ENCODE measurements at places on chromosomes 6 and 20. TPM values are rescaled to one million over a fixed set of nuclear protein-coding genes. Genes with fewer than 3 reads are reported as not detected.

GRCh38 chr6:31336896-31337496, 20.0 kb downstream of the HLA-B start:
- H3K4me3 ChIP-seq, result no peak overlapping the region
- no peaks in the 10 kb centered on the region for H3K4me1 ChIP-seq
- DNase-seq, result no peak
- H3K27ac ChIP-seq, result no peak overlapping the region

DNA sequence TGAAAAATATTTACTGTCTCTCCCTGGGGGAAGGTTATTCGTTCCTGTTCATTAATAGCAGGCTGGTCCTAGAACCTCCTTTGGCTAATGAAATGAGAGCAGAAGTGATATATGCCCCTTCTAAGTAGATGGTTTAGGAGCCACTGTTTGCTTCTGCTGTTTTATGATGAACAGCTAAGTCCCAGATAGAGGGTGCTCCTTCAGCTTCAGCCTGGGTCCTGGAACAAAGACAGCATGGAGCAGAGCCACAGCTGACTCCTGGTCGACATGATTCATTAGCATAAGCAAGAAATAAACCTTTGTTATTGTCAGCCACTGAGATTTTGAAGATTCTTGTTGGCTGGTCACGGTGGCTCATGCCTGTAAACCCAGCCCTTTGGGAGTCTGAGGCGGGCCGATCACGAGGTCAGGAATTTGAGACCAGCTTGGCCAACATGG, 47.8 kb upstream of the ARMC2 start:
- H3K4me1 ChIP-seq, result peaks cover 21% of the 10 kb centered on the region
- no peak for DNase-seq
- no peak overlapping the region for H3K27ac ChIP-seq
- no peaks in the 10 kb centered on the region for H3K36me3 ChIP-seq
- H3K4me3 ChIP-seq, result no peak overlapping the region

DNA sequence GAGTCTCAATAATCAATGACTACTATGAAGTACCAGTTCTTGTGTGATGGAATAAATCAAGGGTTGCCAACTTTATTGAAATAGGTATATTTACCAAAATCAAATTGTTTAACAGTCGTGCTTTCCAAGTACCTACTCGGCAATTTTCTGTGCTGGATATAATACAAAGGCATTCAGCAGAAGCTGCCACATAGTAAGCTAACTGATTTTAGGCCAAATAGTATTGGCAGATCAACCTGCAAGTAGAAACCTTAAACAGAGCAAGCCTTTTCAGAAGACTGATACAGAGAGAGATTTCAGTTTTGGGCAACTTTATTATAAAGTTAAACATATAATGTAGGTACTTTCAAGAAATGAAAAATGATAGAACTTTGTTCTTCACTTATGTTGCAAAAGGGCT, 174.6 kb downstream of the ASCC3 start:
- no peak overlapping the region for H3K27ac ChIP-seq
- H3K4me1 ChIP-seq, result no peaks in the 10 kb centered on the region
- DNase-seq, result no peak
- H3K27me3 ChIP-seq, result no peaks in the 10 kb centered on the region
- H3K36me3 ChIP-seq, result no peaks in the 10 kb centered on the region
- no peak overlapping the region for H3K4me3 ChIP-seq

DNA sequence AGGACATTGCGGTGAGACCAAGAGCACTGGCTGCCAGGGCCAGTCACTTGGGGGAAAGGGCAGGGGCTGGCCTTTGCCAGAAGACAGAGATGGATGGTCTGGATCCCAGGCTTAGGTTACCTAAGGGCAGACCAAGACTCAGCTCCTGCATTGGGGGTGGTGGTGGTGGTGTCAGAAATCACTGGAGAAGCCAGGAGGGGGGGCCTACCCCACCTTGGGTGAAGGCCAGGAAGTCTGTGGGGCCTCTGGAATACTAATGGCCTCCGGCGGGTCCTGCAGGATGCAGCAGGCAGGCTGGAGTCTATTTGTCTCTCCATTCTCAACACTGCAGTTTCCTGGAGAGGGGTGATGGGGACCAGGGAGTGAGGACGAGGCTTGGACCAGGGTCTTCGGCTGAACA, 32.8 kb downstream of the CD40 start:
- H3K27me3 ChIP-seq, result peaks cover 39% of the 10 kb centered on the region
- H3K4me1 ChIP-seq, result no peaks in the 10 kb centered on the region
- DNase-seq, result no peak

DNA sequence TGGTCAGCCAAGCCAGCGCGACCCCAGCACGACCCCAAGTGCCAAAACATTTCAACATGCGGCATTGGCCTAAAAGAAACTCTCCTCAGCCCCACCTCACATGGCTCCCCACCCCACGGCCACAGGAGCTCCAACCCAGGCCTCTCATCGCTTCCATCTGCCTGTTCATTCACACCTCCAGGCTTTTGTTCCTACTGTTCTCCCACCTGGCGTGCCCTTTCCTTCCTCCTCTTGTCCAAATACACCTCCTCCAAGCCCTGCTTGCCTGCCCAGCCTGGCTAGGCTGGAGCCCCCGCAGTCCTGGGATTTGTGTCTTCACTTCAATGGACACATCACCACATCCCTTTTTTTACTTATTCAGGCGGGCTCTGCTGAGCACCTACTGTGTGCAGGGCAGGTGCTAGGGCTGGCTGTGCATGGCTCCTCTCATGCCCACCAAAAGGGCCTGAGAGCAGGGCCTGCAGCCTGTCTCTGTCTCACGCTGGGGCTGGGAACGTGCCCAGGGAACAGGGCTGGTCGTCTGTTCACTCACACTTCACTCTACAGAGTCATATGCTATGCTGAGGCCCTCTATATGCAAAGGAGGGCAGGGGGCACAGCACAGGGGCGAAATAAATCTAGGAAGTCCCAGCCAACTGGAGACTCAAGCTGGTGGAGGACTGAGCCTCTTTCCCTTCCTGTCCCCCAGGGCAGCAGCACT, 61.1 kb downstream of the GRM4 start:
- no peak overlapping the region for H3K4me3 ChIP-seq
- H3K36me3 ChIP-seq, result no peaks in the 10 kb centered on the region
- no peak for DNase-seq
- H3K27ac ChIP-seq, result no peak overlapping the region

- H3K4me1 ChIP-seq, result peaks cover 100% of the 10 kb centered on the region
- peaks cover 19% of the 10 kb centered on the region for H3K36me3 ChIP-seq
- H3K27me3 ChIP-seq, result no peaks in the 10 kb centered on the region
- H3K27ac ChIP-seq, result peak overlapping the region; percentile 1
- H3K4me3 ChIP-seq, result peak overlapping the region; percentile 35
Observed at GRCh38 chr20:50278684-50279531, 88.3 kb downstream of the CEBPB start.

GRCh38 chr20:14562981-14563380, 225.6 kb upstream of the FLRT3 start:
- no peaks in the 10 kb centered on the region for H3K27me3 ChIP-seq
- H3K27ac ChIP-seq, result no peak overlapping the region
- no peaks in the 10 kb centered on the region for H3K36me3 ChIP-seq
- DNase-seq, result no peak

DNA sequence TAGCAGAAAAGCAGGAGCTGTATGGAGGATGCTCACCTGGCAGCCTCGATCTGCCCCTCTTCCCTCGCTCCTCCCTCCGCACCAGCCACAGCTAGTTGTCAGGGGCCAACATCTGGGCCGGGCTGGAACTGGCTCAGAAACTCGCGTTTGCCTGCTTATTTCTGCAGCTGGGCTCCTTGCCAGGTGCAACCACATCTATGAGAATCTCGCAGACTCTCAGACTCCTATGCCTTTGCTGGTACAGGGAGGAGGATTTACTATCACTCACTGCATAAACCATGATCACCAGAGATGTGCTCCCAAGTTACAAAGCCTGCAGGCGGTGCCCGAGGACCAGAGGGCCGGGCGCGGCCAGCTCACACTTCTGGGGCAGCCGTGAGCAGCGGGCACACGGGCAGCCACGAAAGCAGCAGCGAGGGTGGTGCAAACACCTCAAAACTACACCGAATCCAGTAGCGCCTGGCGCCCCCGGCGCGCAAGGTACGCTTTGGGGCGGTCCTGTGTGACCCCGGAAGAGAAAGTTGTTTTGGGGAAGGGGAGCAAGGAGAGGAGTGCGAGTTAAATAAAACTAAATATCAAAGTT, 577 bp upstream of the LRRC1 start:
- DNase-seq, result peak; percentile 64
- H3K27ac ChIP-seq, result peak overlapping the region; percentile 67
- peak overlapping the region; percentile 77 for H3K4me3 ChIP-seq
- H3K27me3 ChIP-seq, result no peaks in the 10 kb centered on the region

DNA sequence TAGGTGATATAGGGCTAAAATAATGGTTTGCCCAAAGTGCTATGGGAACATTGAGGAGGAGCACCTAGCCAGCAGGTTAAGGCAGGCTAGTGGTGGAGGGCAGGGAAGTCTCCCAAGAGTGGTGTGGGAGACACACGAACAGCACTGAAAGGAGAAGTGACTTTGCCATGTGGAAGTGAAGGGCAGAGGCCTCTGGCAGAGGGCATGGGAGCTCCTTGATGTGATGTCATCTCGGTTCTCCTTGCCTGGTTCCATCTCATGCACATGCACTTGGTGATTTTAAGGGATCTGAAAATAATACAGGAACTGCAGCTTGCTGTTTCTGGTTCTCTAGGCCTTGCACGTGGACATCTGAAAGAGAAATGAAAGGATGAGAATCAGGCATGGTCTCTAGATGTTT, 4.7 kb upstream of the MAP3K4 start:
- no peak for DNase-seq
- H3K27me3 ChIP-seq, result no peaks in the 10 kb centered on the region
- H3K4me1 ChIP-seq, result no peaks in the 10 kb centered on the region
- no peak overlapping the region for H3K4me3 ChIP-seq
- H3K36me3 ChIP-seq, result no peaks in the 10 kb centered on the region

- H3K4me3 ChIP-seq, result no peak overlapping the region
- H3K4me1 ChIP-seq, result peaks cover 11% of the 10 kb centered on the region
- H3K36me3 ChIP-seq, result no peaks in the 10 kb centered on the region
- no peak overlapping the region for H3K27ac ChIP-seq
- no peaks in the 10 kb centered on the region for H3K27me3 ChIP-seq
- no peak for DNase-seq
Observed at GRCh38 chr20:47143657-47144056, 212.8 kb downstream of the ZMYND8 start.

- DNase-seq, result no peak
- H3K4me3 ChIP-seq, result no peak overlapping the region
- no peaks in the 10 kb centered on the region for H3K36me3 ChIP-seq
- H3K4me1 ChIP-seq, result peaks cover 84% of the 10 kb centered on the region
Observed at GRCh38 chr6:6685249-6686040, 96.9 kb downstream of the LY86 start.

GRCh38 chr20:15875446-15875845, 697.8 kb downstream of the KIF16B start:
- H3K4me3 ChIP-seq, result no peak overlapping the region
- H3K27me3 ChIP-seq, result no peaks in the 10 kb centered on the region
- DNase-seq, result no peak
- no peaks in the 10 kb centered on the region for H3K4me1 ChIP-seq
- H3K36me3 ChIP-seq, result no peaks in the 10 kb centered on the region

GRCh38 chr6:169846286-169847056, 95.0 kb downstream of the ERMARD start:
- H3K27me3 ChIP-seq, result no peaks in the 10 kb centered on the region
- no peak for DNase-seq
- no peaks in the 10 kb centered on the region for H3K36me3 ChIP-seq
- no peak overlapping the region for H3K27ac ChIP-seq

DNA sequence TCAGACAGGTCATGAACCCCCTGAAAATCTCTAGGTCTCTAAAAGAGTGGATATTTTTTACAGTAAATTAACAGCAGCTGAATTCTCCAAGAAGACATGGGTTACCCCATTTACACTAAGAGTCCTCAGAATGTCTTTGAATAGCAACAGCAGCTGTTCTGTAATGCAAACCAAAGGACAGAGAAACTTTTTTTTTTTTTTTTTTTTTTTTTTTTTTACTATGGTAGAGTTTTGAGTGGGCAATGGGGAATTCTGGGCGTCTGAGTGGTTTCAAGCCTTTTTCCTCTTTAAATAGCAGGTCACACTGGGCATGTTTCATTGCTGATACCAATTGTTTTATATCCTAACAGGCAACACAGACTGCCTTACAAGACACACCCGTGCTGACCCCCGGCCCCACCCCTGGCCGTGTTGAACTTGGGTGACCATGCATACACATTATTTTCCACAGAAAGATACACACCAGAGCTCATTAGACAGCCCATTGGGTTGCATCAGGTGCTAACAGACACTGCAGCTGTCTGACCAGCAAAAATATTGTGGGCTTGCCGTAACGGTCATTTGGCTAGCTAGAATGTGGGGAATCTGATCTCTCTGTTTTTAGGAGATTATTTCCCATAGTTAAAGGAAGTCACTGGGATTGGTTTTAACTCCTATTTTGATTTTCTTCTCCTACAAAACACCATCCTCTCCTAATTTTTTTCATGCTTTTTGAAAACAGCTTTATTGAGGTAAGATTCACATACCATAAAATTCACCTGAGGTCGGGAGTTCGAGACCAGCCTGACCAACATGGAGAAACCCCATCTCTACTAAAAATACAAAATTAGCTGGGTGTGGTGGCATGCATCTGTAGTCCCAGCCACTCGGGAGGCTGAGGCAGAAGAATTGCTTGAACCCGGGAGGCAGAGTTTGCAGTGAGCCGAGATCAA, 26.7 kb upstream of the IRF4 start:
- no peak overlapping the region for H3K27ac ChIP-seq
- no peaks in the 10 kb centered on the region for H3K36me3 ChIP-seq
- peak; percentile 78 for DNase-seq
- no peak overlapping the region for H3K4me3 ChIP-seq
- H3K27me3 ChIP-seq, result no peaks in the 10 kb centered on the region
- H3K4me1 ChIP-seq, result no peaks in the 10 kb centered on the region

- H3K27ac ChIP-seq, result no peak overlapping the region
- DNase-seq, result no peak
- H3K4me3 ChIP-seq, result no peak overlapping the region
- H3K4me1 ChIP-seq, result no peaks in the 10 kb centered on the region
- H3K36me3 ChIP-seq, result no peaks in the 10 kb centered on the region
Observed at GRCh38 chr6:147161974-147162495, 42.2 kb upstream of the STXBP5 start.

DNA sequence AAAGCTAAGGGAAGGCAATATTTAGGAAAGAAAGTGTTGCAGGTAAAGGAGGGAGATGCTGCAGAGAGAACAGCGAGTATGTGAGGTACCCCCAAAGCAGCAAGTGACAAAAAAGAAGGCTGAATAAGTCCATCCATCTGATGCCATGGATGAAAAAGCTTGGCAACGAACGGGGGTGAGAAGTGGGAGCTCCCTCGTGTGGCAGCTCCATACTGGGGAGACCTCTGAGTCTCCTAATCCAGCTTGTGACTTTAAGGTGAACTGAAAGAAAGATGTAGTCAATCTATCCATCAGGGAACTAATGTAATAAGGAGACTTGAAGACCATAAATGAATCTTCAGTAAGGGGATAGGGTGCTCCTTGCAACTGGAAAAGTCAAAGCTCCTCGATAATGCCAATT, 156.6 kb downstream of the OTOR start:
- no peaks in the 10 kb centered on the region for H3K36me3 ChIP-seq
- H3K4me1 ChIP-seq, result no peaks in the 10 kb centered on the region
- no peak overlapping the region for H3K4me3 ChIP-seq

The KCNK16 gene
- total RNA-seq, result not detected

The CNKSR3 gene
- total RNA-seq, result 10.5 TPM

The TTLL9 gene
- total RNA-seq, result 0.20 TPM

The CBLN4 gene
- 0.26 TPM for total RNA-seq

The PACSIN1 gene
- 0.09 TPM for total RNA-seq

The SIRPB1 gene
- 8.0 TPM for total RNA-seq
